ENCODE measurements at places on chromosomes 6 and 20.

DNA sequence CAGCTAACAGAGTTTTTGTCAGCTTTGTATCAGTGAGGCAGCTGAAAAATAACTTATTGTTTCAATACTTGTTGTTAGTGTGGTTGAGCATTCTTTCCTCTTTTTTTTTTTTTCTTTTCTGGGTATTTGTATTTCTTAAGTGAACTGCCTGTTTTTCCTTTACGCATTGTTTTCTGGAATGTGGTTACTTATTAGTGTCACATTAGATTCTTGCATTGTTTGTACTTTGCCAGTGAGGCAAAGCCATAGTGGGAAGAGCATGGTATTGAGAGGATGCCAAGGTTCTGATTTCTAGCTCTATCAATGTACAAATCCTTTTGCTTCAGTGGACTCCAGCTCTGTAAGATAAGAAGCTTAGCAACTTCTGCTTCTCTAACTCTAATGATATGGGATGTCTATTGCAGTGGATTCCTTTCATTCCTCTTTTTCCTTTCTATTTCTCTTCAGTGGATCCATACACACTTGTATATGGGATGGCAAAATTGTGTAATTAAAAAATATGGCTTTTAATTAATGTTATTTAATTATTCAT, 3.9 kb downstream of the CDKAL1 start:
- DNase-seq, result no peak

GRCh38 chr6:77245026-77245425, 218.3 kb downstream of the HTR1B start:
- no peak for DNase-seq

DNA sequence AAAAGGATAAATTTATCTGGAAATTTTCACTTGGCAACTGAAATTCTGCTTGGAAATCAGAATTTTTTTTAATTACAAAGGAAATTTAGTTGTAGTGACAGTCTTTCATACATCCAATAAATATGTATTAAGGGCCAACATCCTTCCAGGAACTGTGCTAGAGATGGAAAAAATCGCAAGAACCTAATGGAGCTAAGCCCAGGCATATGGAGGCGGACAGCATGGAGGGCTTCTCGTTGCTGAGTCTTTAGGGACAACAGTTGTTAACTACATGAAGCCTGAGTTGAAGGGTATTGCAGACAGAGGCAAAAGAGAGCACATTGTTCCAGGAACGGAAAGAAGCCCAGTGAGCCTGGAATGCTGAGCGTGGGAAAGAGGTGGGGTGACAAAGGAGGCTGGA, 208.9 kb downstream of the IBTK start:
- no peak for DNase-seq

DNA sequence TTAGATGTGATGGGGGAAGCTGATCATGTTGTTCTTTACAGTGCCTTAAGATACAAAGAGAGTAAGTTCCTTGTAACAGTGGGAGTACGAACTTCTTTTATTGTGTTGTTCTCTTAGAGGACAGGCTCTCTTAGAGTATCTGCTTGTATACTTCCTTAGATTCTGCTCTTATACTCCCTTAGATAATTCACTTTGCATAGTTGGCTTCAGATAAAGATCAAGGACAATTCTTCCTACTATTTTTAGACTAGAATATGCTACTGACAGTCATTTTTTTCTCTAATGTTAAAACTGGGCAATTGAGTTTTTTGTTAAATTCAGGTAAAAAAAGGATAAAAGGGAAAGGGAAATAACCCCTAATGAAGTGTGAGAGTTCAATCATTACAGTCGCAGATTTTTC, 138.7 kb downstream of the MYB start:
- DNase-seq, result no peak

DNA sequence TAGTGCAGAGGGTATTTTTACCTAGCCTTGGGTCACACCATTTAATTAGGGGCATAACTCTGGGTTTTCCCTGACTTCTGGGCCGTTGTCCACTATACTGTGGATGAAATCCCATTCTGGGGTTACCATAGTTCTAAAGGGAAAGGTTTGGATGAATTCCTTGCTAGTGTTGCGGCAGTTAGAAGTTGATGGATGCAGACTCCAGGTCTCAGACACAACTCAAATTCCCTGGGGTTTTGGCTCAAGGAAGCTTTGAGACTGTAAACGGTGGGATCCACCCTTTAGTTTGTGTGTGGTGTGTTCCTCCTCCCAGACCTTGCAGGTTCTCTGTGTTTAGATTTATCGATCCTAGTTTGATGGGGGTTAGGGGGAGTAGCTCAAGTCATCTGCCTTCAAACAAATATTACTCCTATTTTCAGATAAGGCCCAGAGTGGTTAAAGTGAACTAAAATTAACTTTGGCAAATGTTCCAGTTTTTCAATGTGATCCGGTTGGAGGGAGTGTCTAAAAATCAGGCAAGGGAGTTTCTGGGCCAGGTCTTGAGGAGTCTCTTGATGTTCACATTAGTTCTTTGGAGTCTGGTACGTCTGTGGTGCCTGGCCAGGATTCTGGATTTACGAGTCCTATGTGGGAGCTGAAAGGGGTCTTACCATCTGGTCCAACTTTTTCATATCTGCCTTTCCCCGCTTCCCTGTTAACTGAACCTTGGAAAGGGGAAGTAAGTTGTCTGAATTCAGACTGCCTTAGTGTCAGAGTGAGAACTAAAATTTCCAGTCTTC, 1.5 kb downstream of the RALY start:
- no peak for DNase-seq

- no peak for DNase-seq
Observed at GRCh38 chr6:44531442-44532015, 144.0 kb downstream of the CDC5L start.

GRCh38 chr6:16993396-16993795, 108.5 kb upstream of the STMND1 start:
- DNase-seq, result no peak

GRCh38 chr6:885051-885590, 192.2 kb upstream of the EXOC2 start:
- DNase-seq, result no peak

GRCh38 chr6:167445568-167445967, 120.7 kb downstream of the TTLL2 start:
- no peak for DNase-seq

GRCh38 chr20:21874921-21875320, 169.5 kb downstream of the PAX1 start:
- DNase-seq, result no peak

- no peak for DNase-seq
Observed at GRCh38 chr6:46293641-46294316, 123.0 kb upstream of the ENPP5 start.

DNA sequence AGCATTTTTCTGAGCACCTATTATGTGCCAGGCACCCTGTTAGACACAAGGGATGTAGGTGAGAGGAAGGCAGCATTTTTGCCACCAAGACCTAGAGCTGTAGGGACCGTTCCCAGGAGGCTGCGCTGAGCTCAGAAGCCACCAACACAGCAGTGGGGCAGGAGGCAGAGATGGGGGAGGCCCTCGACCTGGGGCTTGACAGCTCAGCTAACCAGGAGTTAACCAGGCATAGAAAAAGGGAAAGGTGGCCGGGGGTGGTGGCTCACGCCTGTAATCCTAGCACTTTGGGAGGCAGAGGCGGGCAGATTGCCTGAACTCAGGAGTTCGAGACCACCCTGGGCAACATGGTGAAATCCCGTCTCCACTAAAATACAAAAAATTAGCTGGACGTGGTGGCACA, 29.5 kb downstream of the KIF25 start:
- DNase-seq, result no peak

- no peak for DNase-seq
Observed at GRCh38 chr6:132495604-132496079, 17.3 kb downstream of the STX7 start.

DNA sequence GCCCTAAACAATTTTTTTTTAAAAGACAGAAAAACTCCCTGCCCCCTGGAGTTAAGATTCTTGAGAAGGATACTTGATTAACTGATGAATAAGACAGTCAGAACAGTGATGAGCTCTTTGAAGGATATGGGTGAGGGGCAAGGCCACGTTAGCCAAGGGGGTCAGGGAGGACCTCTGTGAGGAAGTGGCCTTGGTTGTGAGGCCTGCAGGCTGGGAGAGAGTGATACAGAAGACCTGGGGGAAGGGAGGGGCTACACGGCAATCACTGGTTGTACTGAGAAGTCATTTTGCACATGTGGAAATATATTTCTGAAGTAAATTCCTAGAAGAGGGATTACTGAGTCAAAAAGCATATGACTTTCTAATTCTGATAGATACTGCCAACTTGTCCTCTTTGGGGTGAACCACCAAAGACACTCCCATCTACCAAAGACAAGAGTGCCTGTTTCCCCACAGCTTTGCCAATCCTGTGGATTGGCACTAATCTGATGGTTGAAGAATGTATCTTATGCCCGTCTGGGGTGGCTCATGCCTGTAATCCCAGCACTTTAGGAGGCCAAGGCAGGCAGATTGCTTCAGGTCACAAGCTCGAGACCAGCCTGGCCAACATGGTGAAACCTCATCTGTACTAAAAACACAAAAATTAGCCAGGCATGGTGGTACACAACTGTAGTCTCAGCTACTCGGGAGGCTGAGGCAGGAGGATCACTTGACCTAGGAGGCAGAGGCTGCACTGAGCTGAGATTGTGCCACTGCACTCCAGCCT, 22.3 kb upstream of the BCAS4 start:
- no peak for DNase-seq

DNA sequence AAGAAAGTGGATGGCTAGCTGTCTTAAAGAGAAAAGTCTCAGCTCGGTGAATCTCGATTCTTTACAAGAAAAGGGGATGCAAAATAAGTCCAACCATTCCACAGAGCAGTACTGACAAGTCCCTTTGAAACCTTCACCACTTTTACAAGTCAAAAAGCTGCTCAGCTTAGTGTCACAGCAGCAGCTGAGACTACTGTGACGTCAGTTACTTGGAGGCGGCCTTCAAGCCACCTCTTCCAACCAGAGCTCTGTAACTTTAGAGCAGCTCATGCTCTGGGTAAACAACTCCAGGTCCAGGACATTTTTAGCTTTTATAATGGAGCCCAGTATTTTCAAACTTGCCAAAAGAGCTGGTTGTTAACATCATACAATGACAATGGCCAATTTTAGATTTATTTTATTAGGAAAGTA, at the start of gene KIAA0408:
Gene KIAA0408, minus strand, starts transcription at position 159 of the 411 bp plus-strand sequence. CDS start 5,408 bp downstream, outside the sequence.
- DNase-seq, result no peak

GRCh38 chr20:11651138-11651537, 266.6 kb upstream of the BTBD3 start:
- no peak for DNase-seq

GRCh38 chr6:136312975-136313374, 23.3 kb upstream of the BCLAF1 start:
- DNase-seq, result no peak

DNA sequence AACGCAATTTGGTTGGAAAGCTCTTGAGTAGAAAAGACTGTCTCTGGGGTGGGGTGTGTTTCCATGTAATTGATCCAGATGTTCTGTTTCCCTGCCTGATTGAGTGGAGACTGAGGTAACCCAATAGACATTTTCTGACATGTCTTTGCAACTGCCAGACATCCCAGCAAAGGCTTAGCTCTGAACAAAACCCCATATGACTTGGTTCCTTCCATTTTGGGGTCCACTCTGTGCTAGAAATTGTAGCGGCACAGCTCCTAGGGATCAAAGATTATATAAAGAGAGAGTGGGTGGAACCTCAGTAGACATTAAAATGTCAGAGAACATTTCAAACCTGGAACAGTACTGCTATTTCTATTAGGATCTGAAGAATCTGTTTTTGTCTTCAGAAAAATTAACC, 189.3 kb downstream of the EDN1 start:
- DNase-seq, result no peak

DNA sequence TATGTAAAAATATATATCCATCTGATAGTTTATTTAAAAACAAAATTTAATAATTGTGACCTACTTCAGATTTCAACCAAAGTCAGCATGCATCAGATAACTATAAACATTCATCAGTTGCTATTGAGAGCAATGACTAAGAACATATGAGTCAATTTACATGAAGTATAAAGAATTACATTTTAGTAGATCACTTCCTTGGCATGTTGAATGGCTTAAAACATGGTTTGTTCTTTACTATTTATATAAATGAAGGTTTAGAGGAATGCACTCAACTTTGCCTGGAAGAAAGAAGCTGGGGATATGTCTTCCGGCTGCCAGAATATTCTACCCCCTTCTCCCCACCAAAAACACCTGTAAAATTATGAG, 6.4 kb upstream of the FAM217A start:
- DNase-seq, result no peak

GRCh38 chr6:160167604-160168399, 46.2 kb downstream of the SLC22A1 start:
- no peak for DNase-seq

DNA sequence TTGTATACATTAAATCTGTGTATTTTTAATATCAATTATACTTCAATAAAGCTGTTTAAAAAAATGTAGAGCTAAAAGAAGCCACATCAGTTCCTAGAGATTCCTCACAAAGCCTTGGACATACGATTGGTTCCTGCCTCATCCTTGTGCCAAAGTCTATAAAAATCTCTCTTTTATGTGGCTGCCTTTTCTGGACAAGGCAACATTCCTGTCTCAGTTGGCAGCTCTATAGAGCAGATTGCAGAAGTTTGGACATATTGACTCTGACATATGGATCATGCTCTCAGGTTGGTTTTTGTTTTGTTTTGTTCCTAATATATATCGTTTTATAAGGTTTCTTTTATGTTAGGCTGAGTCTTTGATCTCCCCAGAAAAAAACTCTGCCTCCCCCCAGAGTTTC, 148.9 kb downstream of the MAFB start:
- no peak for DNase-seq

GRCh38 chr20:36272547-36273220, 33.5 kb upstream of the DLGAP4 start:
- DNase-seq, result no peak

GRCh38 chr20:37245216-37246150, 16.1 kb downstream of the GHRH start:
- DNase-seq, result no peak

DNA sequence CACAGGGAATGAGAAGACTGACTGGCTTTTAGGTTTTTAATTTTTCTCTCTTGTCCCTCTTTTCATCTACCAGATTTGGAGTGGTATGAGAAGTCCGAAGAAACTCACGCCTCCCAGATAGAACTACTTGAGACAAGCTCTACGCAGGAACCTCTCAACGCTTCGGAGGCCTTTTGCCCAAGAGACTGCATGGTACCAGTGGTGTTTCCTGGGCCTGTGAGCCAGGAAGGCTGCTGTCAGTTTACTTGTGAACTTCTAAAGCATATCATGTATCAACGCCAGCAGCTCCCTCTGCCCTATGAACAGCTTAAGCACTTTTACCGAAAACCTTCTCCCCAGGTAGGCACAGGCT, 644 bp downstream of the MAD2L1BP start:
- no peak for DNase-seq

DNA sequence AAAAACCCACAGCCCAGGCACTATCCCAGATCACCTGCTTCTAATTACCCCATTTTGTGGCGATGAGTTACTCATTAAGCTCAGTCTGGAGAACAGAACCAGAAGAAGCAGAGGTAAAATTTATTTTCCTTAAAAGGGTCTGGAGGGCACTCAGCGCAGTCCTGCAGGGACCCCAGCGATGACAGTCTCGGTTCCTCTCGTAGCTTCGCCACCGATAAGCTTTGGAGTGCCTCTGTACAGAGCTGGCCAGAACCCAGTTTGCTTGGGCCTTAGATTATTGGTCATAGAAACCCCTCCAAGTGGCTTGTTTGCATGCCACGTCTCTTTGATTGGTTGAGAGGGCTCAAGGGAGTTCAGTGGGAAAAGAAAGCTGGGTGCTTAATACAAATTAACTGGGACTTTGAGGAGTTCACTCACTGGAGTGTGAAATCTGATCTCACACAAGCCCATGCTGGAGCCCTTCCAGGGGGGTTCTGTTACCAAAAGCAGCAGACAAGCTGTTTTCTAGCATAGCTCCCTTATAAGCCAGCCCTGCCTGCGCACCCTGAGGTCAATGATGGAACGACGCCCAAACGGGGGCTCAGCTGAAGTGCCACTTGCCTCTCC, 158.5 kb upstream of the ARID1B start:
- DNase-seq, result no peak

GRCh38 chr20:63482021-63482587, 9.6 kb upstream of the KCNQ2 start:
- no peak for DNase-seq
